ENCODE measurements at places on chromosomes 2 and 18.
A peak's percentile ranks its signal among the peaks of the same experiment; 100 is the strongest.

- DNase-seq = no peak
Observed at GRCh38 chr2:53964987-53965687, 5.7 kb downstream of the PSME4 start.

- no peak for DNase-seq
Observed at GRCh38 chr2:234309431-234309830, 187.4 kb downstream of the ARL4C start.

DNA sequence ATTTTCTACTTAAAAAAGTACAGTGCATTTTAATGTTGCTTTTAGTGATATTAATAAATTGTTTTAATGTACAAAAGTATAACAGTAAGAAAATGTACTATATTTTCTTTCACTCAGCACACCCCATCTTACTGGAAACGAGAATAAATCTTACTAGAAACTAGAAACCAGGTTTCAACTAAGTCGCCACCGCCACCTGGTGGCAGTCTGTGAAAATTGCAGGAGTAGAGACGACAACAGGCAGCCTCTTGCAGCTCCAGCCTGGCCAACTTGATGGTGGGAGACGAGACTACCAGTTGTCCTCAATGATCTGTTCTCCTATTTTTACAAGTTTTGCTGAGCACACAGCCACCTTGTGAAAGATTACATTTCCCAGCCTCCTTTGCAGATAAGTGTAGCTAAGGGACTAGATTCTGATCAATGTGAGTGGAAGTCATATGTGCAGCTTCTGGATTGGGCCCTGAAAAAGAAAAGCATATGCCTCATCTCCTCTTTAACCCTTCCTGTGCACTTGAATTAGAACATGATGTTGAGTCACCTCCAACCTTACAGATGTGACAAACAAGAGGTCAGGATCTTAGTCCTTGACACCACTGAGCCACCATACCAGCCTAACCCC, 8.7 kb downstream of the OTOF start:
- peak; percentile 4 for DNase-seq

DNA sequence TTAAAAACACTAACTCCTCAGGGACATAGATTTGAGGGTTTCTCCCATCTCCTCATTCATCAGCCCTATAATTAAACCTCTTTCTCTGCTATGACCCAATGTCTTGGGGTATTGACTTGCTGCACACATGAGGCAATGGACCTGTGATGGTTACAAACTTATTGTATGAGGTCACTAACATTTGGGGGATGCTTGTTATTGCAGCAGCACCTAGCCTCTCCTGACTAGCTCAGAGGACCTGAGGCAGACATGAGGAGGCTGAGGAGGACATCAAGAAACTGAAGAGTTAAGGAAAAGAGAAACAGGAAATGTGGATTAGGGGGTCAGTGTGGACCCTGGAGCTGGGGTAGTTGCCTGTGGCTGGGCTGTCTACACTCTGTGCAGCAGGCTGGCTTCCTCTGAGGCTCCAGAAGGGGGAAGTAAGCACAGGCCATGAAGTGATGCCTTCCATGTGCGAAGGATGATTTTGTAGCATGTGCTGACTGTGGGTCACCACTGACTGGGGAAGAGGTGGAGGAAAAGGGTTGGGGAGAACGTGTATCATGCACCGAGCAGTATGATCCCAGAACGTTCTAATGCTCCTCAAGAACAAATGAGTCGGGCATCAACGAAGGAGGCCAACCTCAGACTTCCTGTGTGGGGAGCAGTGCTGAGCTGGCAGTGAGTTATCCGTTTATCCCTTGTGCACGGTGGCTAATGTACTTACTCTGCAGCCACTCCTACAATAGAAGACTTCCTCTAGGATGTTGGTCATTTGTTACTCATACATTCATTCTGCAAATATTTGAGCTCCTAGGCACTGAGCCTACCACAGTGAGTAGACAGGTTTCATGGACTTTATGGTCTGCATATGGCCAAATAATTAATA, 42.1 kb upstream of the RFX8 start:
- no peak for DNase-seq

DNA sequence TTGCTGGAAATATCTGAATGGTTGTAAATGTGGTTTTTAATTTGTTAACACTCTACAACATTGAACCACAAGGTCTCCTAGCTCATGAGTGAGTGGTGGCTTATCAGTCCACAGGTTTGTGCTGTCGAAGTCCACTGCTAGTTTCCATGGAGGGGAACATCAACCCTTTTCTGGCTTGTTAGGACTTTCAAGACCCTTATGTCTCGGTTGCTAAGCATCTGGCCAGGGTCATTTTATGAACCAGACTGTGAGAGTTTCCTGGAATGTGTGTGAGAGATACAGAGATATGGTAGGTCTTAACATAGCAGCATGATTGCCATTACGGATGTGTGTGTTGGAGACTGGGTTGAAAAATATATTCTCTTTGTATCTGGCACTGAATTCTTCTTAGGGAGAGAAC, 36.9 kb downstream of the KCNE4 start:
- no peak for DNase-seq

GRCh38 chr2:197915548-197916265, 111.3 kb downstream of the PLCL1 start:
- DNase-seq = no peak

DNA sequence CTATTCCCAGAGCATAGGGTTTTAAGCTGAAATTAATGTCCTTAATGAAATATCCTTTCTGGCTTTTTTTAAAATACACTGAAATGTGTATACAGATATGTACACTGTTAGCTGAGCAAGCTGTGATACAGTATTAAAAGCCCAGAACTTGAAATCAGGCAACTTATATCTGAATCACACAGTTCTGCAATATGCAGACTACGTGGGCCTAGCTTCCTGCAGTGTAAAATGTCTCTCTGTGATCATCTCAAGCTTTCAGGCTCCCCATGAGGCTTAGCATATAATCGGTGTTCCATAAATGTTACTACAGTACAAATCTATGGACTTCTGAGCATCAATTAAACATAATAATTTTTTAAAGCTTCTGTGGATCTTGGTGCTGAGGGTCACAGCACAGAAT, 8.2 kb downstream of the FBXO15 start:
- no peak for DNase-seq

DNA sequence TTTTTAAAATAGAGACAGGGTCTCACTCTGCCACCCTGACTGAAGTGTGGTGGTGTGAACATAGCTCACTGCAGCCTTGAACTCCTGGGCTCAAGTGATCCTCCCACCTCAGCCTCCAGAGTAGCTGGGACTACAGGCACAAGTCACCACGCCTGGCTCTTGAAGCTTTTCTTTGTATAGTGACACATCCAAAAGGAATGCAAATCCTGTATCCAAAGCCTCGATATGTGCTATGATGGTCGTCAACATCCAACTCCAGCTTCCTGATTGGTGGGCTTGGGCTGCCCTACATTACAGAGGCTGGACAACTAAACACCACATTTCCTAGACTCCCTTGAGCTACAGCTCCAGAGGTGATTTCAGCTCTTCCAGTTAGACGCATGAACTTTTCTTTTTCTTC, 101.7 kb upstream of the PGAP1 start:
- no peak for DNase-seq

- no peak for DNase-seq
Observed at GRCh38 chr2:158178646-158179045, 77.0 kb downstream of the UPP2 start.

- no peak for DNase-seq
Observed at GRCh38 chr2:20496076-20496872, 49.4 kb downstream of the RHOB start.

DNA sequence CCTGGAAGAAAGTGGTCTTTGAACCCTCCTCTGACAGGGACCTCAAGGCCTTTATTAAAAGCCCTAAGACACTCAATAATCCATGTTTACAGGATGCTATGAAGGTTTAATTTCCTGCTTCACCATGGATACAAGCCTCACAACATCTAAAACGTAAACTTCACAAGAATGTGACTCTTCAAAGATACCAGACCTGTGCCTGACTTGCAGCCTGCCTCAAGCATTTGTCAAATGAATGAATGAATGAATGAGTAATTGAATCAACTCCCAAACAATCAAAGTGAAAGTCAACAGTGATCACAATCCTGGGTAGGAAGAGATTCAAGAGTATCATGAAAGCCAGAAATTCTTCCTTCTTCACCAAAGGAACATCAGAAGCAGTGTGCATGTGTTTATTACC, 30.4 kb downstream of the KLF7 start:
- no peak for DNase-seq

DNA sequence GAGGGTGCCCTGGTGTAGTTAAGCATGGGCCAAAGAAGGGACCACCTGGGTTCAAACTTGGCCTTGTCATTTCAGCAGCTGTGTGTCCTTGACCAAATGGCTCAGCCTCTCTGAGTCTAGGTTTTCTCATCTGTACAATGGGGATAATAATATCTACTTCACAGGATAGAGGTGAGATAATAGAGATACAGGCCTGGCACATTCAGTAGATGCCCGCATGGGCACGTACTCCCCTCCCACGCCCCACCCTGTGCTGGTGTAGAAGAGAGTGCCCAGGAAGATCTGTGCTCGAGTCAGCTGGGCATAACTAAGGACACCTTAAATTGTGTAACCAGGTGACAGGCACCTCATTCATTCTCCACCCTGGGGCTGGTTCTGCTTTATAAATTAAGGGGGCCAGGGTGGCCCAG, 8.4 kb upstream of the TMEM185B start:
- no peak for DNase-seq

DNA sequence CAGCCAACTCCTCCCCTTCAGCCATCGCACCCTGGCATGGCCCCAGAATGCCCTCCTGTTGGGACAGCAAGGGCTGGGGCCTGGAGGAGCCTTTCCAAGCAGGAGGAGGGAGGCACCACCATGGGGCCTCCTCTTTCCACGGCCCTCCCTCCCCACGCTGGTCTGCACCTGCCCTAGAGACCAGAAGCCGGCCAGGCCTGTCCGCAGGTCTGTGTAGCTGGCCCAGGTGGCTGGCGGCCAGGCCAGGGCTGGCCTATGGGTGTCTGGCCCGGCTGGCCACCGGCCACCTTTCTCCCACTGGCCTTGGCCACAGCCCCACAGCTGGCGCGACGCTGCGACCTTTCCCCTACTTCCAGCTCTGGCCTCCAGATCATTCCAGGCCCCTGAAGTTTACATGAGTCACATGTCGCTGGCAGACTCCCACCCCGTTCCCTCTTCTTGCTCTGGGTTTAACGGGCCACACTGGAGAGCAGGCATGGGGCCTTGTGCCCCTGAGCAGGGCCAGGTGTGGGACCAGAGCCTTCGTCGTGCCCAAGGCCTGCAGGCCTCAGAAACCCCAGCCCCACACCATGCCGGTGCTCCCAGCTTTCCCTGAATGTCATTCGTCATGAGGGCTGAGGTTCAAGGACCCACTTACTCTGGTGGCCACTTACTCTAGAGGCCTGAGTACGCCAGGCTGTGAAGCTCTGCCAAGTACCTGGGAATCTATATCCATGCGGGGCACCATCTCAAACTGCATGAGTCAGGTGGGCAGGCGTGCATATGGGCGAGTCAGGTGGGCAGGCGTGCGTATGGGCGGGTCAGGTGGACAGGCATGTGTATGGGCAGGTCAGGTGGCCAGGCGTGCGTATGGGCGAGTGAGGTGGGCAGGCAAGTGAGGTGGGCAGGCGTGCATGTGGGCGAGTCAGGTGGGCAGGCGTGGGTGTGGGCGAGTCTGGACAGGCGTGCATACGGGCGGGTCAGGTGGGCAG, 33.3 kb upstream of the KLF11 start:
- no peak for DNase-seq

GRCh38 chr18:424668-425067, 75.8 kb downstream of the COLEC12 start:
- DNase-seq = no peak

GRCh38 chr18:70328169-70328568, 39.3 kb downstream of the SOCS6 start:
- DNase-seq = no peak

DNA sequence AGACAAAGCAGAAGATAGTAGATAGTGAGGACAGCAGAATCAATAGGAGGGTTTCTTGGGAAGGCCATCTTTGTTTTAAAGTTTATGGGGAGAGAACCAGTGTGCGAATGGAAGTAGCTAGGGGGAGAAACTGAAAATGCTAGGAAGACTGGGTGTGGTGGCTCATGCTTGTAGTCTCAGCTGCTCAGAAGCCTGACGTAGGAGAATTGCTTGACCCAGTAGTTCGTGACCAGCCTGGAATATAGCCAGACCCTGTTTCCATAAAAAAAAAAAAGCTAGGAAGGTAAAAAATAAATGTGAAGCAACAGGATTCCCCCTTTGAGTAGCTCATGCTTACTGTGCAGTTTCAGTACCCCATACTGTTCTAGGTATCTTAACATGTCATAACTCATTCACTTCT, 19.2 kb upstream of the DRC1 start:
- DNase-seq = no peak

- DNase-seq = no peak
Observed at GRCh38 chr18:75198036-75198435, 10.9 kb downstream of the PTGR3 start.

DNA sequence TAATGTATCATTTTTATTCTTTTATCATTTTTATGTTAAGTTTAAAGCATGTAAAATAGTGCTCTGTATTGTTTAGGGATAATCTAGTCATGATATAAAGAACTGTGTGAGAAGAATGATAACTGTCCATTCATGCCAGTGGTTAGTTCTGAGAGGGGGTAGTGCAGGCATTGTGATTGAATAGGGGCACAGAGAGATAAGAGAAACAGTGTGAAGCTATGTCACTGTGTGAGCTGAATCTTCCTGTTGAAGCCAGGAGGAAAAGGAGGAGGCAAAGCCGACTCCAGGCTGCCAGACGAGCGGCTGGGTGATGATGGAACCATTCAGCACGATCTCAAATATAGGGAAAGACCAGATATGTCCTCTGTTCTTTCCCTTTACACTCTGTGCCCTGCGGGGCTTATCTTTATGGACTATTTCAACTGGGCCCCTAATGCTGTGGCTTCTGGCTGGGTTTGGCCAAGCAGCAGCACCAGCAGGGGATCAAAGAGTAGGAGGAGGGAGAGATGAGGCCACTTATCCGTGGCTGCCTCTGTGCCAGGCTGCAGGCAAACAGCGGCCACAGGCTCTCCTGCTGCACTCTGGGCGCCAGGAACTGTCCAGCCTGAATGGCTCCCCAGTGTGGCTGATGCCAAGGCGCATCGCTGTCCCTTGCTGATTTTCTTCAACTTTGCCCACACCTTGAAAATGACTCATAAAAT, 128.0 kb downstream of the SPP2 start:
- DNase-seq = no peak

GRCh38 chr2:104977958-104978357, 59.9 kb upstream of the MRPS9 start:
- no peak for DNase-seq

DNA sequence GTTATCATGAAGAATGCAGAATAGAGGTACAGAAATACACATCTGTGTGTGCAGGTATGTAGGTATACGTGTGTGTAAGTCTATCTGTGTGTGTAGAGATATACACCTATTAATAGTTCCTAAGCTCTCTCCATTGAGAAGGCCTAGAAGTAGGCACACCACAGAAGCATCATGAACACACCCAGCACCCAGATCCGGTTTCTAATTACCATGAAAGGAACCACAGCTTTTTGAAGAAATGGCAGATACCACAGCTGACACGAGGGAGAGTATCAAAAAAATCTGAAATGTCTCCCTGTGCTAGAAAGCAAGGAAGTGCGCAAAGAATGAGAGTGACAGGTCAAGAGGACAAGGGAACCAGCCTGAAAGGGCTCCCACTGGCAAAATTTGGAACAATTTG, 27.7 kb upstream of the AP1S3 start:
- DNase-seq = no peak

- DNase-seq = no peak
Observed at GRCh38 chr18:39184176-39184575, 1618.6 kb upstream of the CELF4 start.

Data from activated naive CD4-positive, alpha-beta T cell (primary cell).